ENCODE measurements at places on chromosomes 7 and 10.

DNA sequence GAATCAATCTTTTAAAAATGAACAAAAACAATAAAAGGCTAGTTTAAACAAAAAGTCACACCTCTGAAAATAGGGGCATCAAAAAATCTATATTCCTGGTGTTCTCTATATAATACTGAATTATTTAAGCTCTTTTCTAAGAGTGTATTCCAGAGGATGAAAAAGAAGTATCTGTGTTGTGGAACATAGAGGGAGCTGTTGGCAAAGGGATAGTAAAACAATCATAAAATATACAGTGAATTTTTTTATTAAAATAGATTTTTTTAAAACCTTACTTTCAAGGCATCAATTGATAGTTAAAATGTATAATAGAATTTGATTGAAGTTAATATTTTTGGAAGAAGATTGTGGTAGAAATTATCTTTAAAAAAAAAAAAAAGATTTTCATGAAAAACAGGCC, 1409.1 kb upstream of the CELF2 start:
- peak; percentile 62 for DNase-seq

GRCh38 chr7:88628363-88629085, 131.0 kb upstream of the ZNF804B start:
- DNase-seq, result no peak

GRCh38 chr7:2819161-2819953, 24.8 kb downstream of the GNA12 start:
- no peak for DNase-seq

- DNase-seq, result no peak
Measured at GRCh38 chr7:128941323-128941890, 3.7 kb downstream of the IRF5 start.

GRCh38 chr10:75236178-75236825, 545 bp upstream of the COMTD1 start:
- DNase-seq, result no peak

GRCh38 chr10:120760253-120760652, 90.9 kb upstream of the WDR11 start:
- peak; percentile 4 for DNase-seq

DNA sequence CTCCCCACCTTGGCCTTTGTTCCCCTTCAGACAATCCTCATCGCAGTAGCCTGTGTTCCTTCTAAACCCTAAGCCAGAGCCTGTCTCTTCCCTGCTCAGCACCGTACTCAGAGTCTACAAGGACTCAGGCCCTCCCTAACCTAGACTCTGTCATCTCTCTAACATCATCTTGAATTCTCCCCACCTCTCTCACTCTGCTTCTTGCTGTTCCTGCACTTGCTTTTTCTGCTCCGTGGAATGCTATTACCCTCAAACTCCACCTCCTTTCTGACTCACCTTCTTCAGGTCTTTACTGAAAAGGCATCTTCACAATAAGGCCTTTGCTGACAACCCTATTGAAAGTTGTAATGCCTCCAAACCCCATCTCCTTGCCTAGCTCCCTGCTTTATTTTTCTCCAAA, 141.0 kb downstream of the DKK1 start:
- DNase-seq, result no peak

GRCh38 chr7:50267525-50268041, 36.9 kb upstream of the IKZF1 start:
- no peak for DNase-seq

DNA sequence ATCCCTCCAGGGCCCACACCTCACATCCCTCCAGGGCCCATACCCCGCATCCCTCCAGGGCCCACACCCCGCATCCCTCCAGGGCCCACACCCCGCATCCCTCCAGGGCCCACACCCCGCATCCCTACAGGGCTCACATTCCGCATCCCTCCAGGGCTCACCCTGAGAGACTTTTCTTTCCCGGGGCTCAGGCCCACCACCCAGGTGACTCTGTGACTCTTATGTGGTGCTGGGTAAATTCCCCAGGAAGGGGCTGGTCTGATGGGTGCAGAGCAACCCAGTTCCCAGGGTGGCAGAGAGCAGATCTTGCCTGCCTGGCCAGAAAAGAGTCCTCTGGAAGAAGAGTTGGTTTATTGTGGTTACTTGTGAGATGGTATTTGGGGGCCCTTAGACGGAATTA, 290.7 kb downstream of the TCERG1L start:
- DNase-seq, result no peak

- DNase-seq, result no peak
Measured at GRCh38 chr7:151822541-151823181, 54.3 kb downstream of the PRKAG2 start.

GRCh38 chr7:51000956-51001355, 218.3 kb upstream of the GRB10 start:
- DNase-seq, result peak; percentile 8

DNA sequence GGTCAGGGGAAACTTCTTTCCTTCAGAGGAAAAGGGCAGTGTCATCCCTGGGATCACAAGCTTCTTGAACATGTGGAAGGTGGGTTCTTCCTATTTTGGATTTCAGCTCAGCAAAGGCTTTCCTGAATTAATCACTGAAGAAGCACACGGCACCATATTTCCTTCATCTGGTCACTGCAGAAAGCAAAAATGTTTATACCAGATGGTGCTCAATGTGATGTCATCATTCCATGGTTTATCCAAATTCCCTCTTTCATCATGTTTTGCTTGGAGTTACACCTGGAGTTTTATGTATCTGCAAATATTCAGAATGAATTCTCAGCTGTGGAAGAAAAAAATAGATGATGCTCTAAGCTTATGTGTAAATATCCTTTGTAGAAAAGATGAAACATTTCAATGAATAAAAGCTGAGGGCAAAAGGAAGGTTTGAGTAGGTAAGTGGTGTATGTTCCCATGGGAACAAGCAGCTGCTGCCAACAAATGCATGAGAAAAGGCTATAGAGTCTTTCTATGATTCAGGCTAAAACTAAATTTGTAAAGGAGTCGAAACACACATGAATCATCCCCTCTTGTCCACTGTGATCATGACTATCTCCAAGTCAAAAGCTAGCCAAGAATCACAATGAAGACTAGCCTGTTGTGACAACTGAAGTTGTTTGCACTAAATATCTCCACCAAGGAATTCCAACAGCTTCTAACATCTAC, 26.9 kb upstream of the BPGM start:
- peak; percentile 94 for DNase-seq

GRCh38 chr7:57412168-57412567, 37.8 kb upstream of the ZNF716 start:
- DNase-seq, result no peak

DNA sequence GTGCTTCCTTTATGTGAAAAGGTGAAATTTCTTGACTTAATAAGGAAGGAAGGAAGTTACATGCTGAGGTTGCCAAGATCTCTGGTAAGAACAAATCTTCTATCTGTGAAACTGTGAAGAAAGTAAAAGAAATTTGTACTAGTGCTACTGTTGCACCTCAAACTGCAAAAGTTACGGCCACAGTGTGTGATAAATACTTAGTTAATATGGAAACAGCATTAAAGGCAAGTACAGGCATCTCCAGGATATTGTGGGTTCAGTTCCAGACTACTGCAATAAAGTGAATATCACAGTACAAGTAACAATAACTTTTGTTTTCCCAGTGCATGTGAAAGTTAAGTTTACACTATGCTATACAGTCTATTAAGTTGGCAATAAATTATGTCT, 22.8 kb upstream of the ZNF282 start:
- no peak for DNase-seq

DNA sequence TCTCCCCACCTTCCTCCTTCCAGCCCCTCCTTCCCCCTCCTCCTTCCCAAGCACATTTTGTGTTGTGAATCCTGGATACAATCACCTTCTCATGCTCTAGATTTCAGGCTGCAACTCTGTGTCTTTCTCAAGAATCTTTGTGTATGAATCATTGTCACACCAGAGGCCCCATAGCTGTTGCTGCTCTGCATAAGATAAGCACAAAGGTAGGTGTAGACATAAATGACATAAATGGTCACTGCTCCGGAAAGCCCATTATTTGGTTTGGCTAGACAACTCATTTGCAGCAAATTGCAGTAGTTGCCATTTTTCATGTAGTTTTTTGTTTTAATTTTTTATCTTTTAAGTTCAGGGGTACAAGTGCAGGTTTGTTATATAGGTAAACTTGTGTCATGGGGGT, 216.3 kb upstream of the NRP1 start:
- DNase-seq, result peak; percentile 28

DNA sequence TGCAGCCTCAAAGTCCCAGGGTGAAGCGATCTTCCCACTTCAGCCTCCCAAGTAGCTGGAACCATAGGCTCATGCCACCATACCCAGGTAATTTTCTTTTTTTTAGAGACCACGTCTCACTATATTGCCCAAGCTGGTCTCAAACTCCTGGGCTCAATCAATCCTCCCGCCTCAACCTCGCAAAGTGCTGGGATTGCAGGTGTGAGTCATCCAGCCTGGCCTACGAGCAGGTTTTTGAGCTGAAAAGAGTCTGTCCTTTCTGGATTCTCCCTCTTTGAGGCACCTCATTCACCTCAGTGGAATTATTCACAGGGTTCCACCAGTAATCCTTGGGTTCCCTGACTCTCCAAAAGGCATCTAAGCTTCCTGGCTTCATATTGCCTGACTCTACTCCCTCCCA, 7.6 kb upstream of the LEP start:
- no peak for DNase-seq

DNA sequence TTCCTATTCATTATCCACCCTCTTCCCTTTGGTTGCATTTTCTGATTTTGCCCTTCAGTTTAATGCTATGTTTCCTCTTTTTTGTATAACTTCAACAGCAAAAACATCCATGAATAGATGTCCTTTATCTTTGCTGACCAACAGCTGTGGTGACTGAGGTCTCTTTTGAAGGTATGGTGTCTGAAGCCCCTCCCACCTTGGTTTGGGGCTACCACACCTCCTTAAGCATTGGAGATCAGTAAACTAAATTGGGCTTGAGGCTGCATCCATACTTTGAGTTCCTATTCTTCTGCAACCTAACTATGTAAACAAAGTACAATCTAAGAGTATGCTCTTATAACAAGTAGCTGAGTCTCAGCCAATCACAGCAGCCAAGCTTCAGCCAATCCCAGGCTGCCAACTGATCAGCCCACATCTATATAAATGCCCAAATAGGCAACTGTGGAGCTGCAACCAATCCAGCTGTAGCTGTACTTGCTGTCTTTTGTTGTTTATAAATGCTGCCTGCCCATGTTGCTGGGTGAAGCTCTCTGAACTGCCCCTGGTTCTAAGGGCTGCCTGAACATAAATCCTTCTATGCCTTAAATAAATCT, 69.4 kb upstream of the PDLIM1 start:
- peak; percentile 42 for DNase-seq

GRCh38 chr10:102368077-102368476, 27.4 kb upstream of the NFKB2 start:
- DNase-seq, result no peak

DNA sequence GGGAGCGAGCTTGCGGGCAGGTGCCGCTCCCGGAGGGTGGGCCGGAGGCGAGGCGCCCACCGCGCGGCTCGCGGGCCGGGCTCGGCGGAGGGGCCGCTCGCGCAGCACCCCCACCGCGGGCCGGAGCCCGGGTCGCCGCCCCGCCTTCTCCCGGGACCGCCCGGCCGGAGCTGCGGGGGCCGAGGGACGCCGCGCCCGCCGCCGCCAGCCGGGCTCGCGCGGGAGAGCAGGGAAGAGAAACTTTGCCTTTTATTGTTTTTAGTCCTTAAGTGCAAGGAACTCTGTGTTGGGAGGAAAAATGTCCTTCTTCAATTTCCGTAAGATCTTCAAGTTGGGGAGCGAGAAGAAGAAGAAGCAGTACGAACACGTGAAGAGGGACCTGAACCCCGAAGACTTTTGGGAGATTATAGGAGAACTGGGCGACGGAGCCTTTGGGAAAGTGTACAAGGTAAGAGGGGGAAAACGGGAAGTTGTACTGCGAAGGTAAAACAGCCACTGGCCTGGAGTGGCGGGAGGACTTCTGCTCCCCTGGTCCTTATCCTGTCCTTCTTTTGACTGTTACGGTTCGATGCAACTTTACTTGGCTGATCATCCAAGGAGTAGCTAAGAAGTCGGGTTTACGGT, 620 bp downstream of the SLK start:
- peak; percentile 24 for DNase-seq

- peak; percentile 60 for DNase-seq
Measured at GRCh38 chr7:37216156-37216852, 232.4 kb downstream of the ELMO1 start.

DNA sequence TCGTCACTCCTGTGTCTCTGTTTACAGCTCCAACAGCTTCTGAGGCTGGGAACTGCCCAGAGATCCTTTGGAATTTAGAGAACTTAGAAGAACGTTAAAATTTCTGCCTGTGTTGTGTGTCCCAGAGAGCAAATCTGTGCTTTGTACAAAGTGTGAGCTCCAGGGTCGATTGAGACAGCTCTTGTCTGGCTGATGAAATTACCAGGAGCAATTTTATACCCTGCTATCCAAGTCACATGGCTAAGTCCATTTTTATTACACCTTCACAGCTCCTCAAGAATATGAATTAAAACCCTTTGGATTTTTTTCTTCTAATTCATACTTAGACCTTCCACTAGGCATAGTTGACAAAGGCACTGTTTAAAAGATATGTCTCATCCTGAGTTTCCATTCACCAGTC, 46.5 kb upstream of the INSYN2A start:
- DNase-seq, result no peak

DNA sequence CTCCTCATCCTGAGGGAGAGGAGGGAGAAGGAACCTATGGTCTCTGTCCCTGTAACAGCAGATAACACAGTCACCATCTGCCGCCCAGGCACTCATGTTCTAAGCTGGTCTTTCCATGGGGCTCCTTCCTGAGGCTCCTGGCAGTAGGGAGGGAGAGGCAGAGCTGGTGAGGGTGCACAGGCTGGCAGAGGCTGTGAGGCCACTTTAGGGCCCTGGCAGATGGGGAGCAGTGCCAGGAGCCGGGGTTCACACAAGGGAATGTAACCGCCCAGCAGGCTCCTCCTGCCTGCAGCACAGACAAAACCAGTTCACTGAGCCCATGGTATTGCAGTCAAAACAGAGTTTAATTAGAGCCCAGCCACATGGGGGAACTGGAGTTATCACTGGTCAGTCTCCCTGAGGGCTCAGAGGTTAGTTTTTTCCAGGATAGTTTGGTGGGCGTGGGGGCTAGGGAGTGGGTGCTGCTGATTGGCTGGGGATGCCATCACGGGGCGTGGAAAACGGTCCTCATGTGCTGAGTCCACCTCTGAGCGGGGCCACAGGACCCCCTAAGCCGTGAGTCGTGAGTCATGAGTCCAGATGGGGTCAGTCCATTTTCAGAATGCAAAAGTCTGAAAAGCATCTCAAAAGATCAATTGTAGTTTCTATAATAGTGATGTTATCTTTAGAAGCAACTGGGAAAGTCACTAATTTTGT, 499.3 kb upstream of the FOXK1 start:
- DNase-seq, result no peak

GRCh38 chr10:63698787-63699150, 177.6 kb downstream of the REEP3 start:
- peak; percentile 36 for DNase-seq

DNA sequence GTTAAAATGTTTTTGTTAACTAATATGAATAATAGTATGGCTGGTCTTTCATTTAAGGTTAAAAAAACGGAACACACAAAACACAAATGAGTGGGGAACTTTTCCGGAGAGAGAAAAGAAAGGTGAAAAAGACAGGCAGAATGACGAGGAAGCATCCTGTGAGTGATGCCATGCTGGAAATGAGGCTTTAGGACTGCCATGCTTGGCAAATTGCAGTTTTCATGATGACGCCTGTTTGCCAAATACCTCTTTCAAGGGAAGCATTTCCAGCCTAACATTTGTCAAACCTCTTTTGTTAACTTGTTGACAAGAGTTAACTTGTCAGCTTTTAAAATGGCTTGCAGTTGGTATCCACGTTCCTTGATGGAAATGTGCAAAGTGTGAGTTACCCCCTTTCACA, 127.5 kb downstream of the RSU1 start:
- no peak for DNase-seq
